ENCODE measurements at places on chromosomes 4 and X.

DNA sequence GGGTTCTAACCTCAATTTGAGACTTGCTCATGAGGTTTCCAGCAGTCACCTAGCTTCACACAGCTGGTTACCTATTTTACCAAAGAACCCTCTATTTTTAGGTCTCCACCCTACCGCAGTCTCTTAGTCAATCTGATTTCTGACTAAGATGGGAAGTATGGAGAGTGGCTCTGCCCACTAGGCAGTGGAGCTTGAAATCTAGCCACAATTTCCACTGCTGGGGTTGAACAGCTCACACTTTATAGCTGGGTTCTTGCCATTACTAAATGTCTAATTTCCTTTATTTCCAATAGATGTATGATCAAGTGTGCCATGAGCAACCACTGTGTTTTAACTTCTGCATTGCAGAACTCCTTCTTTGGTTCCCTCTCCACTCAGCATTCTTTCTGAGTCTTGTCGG lies 43.1 kb downstream of the GASK1B start:
- DNase-seq = no peak

DNA sequence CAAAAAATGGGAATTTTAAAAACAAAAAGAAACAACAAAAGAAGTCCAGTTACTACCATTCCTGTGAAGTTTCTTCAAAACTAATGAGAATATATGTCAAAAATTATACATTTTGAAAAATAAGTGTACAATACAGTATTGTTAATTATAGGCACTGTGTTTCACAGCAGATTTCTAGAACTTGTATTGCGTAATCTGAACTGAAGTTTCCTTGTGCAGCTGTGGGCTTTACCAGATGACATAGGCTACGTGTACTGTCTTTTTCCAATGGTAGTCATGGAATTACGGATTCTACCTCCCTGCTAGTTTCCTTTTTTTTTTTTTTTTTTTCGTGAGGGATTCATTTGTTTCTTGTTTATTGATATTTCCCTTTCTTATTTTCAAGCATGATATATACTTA lies 113.8 kb upstream of the GABRA2 start:
- no peak for DNase-seq

GRCh38 chrX:136691028-136691809 lies 43.3 kb downstream of the CD40LG start:
- no peak for DNase-seq

DNA sequence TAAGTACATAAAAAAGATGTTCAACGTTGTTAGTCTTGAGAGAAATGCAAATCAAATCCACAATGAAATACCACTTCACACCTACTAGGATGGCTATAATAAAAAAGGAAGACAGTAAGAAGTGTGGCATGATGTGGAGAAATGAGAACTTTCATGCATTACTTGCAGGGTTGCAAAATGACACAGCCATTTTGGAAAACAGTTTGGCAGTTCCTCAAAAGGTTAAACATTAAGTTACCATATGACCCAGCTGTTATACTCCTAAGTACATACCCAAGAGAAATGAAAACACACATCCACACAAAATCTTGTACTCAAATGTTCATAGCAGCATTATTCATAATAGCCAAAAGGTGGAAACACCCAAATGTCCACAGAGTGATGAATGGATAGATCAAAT lies 25.8 kb upstream of the LIMCH1 start:
- no peak for DNase-seq

- no peak for DNase-seq
These were observed 80.0 kb downstream of the ALPK1 start for GRCh38 chr4:112377171-112377570.

Measured in stimulated activated CD4-positive, alpha-beta T cell treated with anti-CD3 and anti-CD28 coated beads, Interleukin-4, amount 100 ng/mL, for 4 hours (primary cell).